ENCODE measurements at places on chromosomes 6 and 20. TPM values are rescaled to one million over a fixed set of nuclear protein-coding genes. Genes with fewer than 3 reads are reported as not detected.

SNX21 gene
- 10.6 TPM for total RNA-seq

CEP162 gene
- 1.8 TPM for total RNA-seq

DEFB124 gene
- total RNA-seq: not detected

ZNF318 gene
- total RNA-seq: 4.8 TPM

LCA5 gene
- total RNA-seq: 0.84 TPM

KIF3B gene
- total RNA-seq: 26.9 TPM

GNAS-AS1 gene
- total RNA-seq: not detected

KCNK16 gene
- total RNA-seq: not detected

ADGRF4 gene
- total RNA-seq: 11.1 TPM

STMND1 gene
- total RNA-seq: not detected

LY6G6F gene
- total RNA-seq: not detected

OR2J3 gene
- not detected for total RNA-seq

SLC2A10 gene
- total RNA-seq: not detected

HLA-DQA2 gene
- total RNA-seq: not detected

ADGB gene
- not detected for total RNA-seq

GPLD1 gene
- 1.1 TPM for total RNA-seq

HS3ST5 gene
- not detected for total RNA-seq

NFATC2 gene
- total RNA-seq: 8.5 TPM

CDC40 gene
- 8.3 TPM for total RNA-seq

TTLL9 gene
- 0.15 TPM for total RNA-seq

HCRTR2 gene
- not detected for total RNA-seq

RCAN2 gene
- not detected for total RNA-seq

KHDC1L gene
- total RNA-seq: 0.38 TPM

Data from A549 treated with GW870086 at 1 μM for 4 hours (cell line).